Smooth muscle cell of bladder (primary cell): ENCODE measurements at places on chromosomes 2 and 18. TPM values are rescaled to one million over a fixed set of nuclear protein-coding genes. Genes with fewer than 3 reads are reported as not detected.

The YIPF4 gene
- total RNA-seq, result 10.7 and 23.6 TPM in 2 replicates

The MRPL30 gene
- 28.4 and 38.1 TPM in 2 replicates for total RNA-seq

The MEIS1 gene
- 155 and 304 TPM in 2 replicates for total RNA-seq

The NCK2 gene
- 25.6 and 29.2 TPM in 2 replicates for total RNA-seq

The SAG gene
- total RNA-seq, result not detected in 2 replicates

The OXER1 gene
- under 0.01 TPM in 1 of 2 replicates, not detected in the other for total RNA-seq

The MROH2A gene
- total RNA-seq, result under 0.01 and 0.14 TPM in 2 replicates
